ENCODE measurements at places on chromosomes 5 and 9.

DNA sequence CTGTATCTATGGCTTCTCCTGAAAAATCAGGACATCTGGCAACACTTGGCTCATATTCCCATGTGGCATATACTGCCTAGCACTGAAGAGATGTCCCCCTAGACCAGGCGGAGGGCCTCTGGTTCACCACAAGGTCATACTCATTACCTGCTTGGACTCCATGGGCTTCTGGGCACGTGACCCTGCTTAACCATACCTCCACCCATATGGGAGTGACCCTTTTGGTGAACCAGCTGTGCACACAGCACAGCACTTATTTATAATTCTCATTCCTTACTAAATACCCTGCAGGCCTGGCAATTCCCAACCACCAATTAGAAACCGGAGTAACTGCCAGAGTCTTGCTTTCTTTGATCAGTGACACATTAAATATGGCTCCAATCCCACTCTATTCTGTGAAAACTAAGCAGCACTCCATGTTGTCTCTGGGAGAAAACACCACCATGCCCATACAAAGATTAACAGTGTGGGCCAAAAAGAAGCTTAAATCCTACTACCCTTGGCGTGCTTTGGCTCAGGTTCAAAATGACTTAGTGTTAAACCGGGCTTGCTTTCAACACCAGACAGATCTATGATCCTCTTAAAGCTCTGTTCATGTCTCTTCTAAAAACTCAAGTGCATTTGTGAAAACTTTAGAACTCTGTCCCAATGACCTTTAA is 57.7 kb downstream of the MTMR12 start:
- no peak for DNase-seq

DNA sequence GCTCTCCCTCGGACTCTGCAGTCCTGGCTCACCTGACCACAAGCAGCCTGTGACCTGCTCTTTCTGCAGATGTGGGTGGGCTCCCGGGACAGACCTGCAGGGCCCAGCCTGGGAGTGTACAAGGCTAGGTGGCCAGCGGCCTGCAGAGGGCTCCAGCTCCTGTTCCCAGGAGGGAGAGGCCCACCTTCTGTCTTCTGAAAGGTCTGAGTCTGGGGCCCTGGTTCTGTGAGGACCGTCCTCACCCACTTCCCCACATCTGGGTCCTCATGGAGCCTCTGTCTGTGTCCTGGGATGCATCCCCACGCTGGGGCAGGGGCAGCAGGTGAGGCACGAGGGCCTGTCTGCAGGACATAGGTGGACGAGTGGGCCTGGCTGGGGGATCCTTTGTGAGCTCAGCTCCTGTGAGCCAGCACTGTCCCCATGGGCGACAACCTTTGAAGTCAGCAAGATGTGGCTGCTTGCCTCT is 43.7 kb downstream of the PHF2 start:
- no peak for DNase-seq

DNA sequence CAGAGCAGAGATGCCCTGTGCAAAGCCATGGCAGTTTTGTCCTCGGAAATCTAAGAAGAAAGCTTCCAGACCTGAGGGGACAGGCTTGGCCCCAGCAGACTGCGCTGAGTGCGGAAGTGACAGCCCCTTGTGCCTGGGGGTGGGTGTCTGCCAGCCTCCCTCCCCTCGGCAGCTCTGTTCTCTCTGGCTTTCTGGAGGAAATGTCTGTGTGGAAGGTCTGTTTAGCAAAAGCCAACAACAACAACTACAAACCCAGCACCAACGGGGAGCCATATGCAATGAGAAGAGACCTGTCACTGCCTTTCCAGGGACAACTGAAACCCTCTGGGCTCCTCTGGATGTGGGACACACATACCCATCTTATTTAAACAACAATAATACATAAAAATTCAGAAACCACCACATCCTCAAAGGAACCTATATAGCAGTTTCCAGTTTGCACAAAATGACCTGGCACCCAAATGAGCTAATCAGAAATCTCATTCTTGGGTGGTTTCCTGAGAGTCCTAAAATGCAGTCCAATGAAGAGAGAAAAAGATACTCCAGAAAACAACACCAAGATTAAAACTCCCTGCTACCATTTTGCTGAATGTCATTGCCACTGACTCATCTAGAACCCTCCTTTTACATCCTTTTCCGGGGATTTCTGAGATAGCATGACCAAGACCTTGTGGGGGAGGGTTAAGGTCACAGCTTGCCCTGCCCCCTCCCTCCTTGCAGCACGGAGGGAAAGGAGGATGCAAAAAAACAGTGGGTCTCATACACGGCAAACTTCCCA is 97.7 kb downstream of the AK8 start:
- no peak for DNase-seq

DNA sequence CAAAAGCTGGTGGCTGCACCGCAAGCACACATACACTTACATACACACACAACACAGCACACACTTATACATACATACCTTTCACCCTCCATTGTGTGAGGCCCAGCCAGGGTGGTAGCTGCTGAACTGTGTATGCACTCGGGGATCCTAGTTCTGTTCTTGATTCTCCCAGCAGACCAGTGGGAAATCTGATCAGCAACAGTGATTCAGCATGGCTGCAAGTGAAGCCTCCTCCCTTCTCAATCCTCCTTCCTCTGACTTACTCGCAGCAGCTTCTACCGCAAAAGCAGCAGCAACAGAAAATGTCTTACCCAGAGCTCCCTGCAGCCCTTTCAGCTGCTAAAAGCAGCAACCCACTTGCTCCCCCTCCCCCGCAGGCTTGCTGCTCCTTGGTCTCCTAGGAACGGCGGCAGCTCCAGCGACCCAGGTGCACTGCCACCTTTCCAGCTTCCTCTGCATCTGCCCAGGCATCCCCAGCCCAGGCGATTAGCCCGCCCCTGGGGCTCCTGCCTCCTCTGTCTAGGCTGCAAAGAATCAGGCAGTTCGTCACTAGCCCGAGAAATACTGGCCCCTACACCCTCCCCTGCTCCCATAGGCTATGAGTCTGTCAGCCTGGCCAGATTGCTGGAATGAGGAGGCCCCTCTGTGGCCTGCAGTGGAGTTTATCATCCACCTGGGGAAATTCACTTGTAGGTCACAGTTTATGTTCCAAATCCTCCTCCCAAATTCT is at the start of gene KLHL3:
TSS of gene KLHL3 (minus strand) at position 535 of the 730 bp plus-strand sequence. CDS start at position 92, 443 bp downstream.
- DNase-seq, result peak; percentile 45

GRCh38 chr5:179802207-179802883 is 4.3 kb downstream of the MGAT4B start:
- DNase-seq, result no peak

- DNase-seq, result no peak
Observed at GRCh38 chr9:34759432-34760134, 49.6 kb upstream of the CCL21 start.

DNA sequence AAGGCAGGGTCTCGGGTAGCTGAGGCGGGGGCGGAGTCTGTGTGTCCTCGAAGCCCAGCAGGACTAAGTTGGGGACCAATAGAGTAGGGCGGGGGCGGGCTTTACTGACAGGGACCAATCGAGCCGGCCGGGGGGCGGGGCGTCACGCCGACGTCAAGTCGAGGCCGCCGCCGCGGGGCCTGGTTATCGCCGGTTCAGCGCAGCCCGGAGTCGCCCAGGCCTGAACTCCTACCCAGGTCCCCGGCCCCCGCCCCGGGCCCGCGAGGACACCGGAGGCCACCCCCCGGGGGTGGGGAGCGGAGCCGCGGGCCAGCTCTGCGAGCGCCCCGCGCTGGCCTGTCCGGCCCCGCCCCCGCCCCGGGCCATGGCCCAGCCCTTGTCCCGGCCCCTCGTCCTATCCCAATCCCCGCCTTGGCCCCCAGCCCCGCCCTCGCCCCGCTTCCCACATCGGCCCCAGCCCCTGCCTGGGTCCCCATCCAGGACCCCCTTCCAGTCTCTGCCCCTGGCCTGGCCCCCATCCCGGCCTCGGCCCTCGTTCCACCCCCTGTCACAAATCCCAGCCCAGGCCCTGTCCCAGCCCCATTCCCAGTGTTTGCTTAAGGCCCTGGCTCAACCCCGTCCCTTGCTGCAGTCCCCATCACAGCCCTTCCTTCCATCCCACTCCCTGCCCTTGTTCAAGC is at the start of gene TMEM8B:
TSS of gene TMEM8B (plus strand) at position 145 of the 680 bp plus-strand sequence. CDS start at position 365, 220 bp downstream.
- peak; percentile 91 for DNase-seq

- DNase-seq, result no peak
Observed at GRCh38 chr5:150608991-150609390, 31.5 kb upstream of the SYNPO start.

GRCh38 chr9:133822430-133823065 is 84.4 kb upstream of the SARDH start:
- DNase-seq, result no peak

DNA sequence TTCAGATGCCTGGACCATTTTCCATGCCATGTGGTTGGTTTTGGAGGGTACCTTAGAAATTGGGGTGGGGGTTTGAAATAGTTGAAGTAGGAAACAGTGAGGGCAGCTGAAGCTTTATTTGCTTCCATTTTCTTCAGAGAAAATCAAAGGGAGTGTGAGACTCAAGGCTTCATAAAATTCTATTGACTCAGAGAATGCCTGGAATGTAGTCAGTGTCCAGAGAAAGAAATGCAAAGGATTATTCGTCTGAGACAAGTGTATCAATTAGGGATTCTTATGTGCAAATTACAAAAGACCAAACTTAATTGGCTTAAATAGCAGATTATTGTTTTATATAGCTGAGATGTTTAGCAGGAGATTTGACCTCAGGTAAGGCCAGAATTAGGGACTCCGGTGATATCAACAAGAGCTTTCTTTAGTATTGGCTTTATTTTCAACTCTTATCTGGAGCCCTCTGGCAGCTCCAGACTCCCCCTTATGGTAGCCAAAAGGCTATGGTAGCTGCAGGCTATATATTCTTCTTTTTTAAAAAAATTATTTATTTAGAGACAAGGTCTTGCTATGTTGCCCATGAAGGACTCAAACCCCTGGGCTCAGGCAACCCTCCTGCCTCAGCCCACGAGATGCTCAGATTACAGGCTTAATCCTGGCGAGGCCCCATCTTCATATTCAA is 38.9 kb downstream of the PTTG1 start:
- no peak for DNase-seq

GRCh38 chr5:78777901-78778300 is 129.3 kb upstream of the LHFPL2 start:
- DNase-seq, result no peak

All from inflammatory macrophage (primary cell).